AG08395 (cell line): ENCODE measurements at places on chromosomes 12 and 14.

DNA sequence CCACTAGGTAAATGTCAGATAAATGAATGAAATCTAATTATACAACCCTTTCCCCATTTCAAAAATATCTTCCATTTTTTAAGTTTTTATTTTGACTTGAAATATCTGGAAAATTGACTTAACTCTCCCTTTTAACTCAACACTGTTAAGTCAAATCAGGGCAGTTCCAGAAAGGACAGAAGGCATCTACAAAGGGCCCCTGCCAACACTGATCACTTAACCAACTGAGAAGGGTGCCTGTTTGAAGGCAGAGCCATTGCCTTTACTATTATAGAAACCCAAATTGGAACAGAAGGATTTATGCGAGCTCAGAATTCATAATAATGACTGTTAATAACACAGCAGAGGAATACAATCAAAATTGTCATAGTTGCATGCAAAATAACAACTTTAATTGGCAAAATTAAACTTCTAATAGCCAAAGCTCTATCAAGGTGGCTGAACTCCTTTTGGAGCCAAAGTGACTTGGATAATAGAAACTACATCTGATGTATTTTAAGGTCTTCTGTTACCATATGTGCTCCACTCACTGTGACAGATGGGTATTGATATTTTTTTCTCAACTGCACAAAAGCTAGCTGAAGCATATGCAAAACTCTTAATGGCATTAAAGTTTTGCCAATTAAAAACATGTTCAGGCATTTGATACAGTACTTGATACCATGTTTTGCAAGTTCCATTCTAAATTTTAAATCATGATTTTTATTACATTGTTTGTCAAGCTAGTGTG, 383.8 kb downstream of the NOVA1 start:
- DNase-seq = no peak

DNA sequence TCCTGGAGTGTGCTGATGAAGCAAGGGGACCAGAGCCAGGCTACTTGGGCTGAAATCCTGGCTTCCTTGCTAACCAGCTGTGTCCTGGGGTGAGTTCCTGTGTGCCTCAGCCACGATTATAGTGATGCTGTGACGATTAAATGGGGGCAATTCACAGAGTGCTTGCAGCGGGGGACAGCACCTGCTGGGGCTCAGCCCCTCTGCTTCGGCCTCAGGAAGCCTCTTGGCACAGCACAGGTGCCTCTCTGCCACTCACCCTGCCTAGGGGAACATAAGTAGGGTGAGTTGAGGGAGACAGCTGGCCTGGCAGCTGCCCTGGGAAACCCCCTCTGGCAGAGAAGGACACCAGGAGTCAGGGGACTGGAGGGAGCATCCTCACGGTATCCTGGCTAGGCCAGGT, 9.4 kb downstream of the KRT80 start:
- no peak for DNase-seq

DNA sequence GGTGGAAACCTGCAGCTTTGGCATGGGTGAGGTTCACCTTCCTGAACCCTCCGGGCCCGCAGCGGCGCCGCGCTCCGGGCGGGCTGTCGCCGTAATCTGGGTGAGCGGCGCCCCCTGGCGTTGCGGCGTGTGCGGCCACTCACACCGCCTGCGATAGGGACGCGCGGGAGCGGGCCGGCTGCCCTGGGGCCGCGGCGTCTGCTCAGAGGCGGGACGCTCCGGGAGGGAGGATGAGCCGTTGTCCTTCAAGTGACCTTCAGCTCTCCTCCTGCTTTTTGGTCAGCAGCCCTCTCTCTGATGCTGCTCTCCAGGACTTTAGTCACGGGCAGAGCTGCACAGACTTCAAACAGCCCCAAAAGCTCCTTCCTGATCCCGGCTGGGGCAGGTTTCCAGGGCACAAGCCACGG, 211.7 kb upstream of the FKBP4 start:
- DNase-seq = peak; percentile 76

GRCh38 chr14:36177489-36177888, 967 bp upstream of the PTCSC3 start:
- DNase-seq = no peak

DNA sequence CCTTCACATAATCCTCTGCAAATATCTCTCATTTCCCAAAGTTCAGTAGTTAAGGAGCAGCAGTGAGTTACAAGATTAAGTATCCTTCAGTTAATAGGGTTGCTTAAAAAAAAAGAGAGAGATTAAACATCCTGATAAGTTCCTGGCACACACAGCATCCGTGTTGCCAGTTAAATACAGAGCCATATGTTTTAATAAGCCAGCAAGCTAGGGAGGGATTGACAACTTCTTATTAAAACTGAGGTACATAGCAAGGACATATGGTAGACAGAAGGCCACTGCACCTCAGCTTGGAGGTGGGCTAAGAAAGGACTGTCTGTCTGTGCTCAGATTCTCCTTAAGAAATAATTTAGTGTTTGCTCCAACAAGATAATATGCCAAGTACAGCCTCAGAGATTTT, 9.6 kb upstream of the TMEM30B start:
- DNase-seq = no peak

DNA sequence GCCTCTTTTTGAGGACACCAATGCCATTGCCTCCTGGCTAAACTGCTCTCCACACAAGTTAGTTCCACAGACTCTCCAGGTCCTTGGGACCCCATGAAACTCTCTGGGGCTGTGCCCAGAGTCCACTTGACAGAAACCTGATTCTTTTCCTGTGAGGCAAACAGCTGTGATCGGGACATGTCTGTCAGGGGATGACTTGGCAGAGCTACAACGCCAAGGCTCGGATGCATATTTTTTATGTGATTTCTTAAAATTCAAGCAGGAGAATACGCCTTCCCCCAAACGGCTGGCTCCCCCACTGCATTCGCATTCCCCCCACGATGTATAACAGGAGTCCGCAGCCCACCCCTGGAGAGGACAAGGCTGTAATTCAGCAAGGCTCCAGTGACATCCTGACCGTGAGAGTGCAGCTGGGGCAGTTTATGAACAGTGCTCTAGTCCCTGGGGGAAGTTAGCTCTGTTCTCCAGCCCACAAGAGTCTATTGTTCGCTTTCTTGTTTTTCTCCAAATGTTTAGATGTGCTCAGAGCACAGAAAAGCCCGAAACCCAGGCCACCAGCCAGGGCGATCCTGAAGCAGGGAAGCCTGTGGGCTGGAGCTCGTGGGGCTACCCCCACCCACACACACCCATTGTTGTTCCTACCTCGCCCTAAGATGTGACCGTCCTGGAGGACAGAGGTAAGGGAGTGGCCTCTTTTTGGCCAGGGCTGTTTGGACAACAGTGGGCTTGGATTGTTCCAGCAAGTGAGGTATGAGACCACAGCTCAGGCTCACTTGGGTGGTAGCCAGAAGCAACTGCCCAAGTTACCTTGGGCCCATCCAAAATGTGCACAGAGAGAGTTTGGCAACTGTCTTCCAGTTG, 159.5 kb downstream of the ZFP36L1 start:
- peak; percentile 55 for DNase-seq

DNA sequence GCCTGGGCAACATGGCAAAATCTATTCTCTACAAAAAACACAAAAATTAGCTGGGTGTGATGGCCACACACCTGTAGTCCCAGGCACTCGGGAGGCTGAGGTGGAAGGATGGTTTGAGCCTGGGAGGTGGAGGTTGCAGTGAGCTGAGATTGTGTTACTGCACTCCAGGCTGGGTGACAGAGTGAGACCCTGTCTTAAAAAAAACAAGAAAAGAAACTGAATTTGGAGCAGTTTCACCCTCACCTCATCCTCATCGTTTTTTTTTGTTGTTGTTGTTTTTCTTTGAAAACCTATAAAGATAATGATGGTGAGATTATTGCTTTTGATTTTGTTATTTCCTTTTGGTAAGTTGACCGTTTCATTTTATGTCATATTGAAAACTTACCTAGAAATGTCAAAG, 60.7 kb downstream of the SLC38A6 start:
- no peak for DNase-seq

DNA sequence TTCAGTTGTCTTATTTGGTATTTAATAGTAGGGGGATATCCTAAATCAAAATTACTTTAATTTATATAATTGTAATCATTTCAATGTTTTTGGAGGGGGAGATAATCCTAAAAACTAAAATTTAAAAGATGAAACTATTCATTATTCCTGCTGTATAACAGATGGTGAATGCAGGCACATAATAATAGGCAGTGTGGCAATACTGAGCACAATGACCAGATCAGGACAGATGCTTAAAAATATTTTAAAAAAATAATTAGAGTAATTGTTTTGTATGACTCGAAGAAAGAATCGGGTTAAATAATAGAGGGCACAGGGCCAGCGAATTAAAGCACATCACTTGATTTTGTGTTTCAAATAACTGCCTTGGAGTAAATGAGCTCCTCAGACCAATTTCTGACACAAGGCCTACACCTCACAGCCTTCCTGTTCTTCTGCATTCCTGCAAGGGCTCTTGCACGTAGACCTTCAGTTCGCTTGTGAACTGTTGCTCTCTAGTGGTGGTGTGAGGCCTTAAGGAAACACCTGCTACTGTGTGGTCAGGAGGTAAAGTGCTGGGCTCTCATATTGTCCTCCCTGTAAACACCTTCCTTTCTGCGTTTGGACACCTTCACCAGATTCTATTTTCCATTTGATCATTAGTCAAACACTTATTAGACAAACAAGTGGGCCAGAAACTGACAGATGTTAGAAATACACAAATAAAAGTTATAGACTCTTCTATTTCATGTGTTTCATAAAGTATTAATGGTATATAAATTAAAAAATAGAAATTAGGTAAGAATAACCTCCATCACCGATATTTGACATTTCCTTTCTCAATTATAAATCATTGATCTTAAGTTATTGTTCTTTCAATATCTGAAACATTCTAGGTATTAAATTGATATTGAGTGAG, 29.3 kb upstream of the KLRF1 start:
- peak; percentile 47 for DNase-seq

DNA sequence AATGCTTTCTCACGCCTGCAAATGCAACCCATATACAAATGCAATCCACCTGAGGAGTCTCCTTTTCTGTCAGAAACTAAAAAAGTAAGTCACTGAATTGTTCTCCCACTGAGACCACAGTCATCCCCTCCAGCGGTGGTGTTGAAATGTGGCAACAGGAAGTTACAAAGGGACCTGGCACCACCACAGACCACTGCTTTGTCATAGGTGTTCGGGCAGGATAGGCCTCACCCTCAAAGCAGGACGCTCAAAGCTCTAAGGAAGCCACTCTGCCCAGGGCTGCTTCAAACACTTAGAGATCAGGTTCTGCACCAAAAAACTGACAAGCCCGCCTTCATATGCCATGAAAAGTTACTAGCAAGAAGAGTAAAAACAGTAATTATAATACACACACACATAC, 11.3 kb downstream of the PHLDA1 start:
- DNase-seq = peak; percentile 51

GRCh38 chr12:85949253-85949652, 75.2 kb downstream of the NTS start:
- no peak for DNase-seq

- DNase-seq = no peak
These were observed 89.7 kb downstream of the PPP2R5E start for GRCh38 chr14:63453443-63453936.

DNA sequence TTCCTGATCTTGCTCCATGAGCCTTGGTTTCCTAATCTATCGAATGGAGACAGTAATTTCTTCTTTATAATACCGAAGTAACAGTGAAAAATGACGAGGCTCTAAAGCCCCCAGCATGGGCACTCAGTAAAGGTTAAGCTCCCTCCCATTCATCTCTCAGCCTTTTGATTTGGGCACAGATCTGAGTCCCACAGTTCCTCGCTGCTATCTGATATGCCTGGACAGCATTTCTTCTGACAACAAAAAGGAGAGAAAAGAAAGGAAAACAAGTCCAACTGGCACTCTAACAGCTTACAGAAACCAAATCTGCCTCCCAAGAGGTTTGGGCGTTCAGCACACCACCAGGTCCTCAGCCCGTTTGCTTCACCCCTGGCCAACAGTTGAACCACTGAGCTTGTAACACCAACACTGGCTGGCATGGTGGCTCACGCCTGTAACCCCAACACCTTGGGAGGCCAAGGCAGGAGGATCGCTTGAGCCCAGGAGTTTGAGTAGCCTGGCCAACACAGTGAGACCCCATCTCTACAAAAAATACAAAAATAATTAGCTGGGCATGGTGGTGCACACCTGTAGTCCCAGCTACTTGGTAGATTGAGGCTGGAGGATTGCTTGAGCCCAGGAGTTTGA, 19.5 kb downstream of the CCDC88C start:
- DNase-seq = no peak

DNA sequence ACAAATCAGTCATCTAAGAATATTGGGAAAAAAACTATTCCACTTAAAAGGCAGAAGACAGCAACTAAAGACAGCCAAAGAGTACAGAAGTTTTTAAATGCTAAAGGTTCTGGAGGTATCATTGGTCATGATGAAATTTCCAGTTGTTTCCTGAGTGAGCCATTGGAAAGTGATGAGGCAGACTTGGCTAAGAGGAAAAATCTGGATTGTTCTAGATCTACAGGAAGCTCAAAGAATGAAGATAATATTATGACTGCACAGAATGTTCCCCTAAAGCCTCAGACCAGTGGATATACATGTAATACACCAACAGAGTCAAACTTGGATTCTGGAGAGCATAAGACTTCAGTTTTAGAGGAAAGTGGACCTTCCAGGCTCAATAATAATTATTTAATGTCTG, 22.8 kb downstream of the GALNT4 start:
- no peak for DNase-seq
